ENCODE measurements at places on chromosomes 11 and 22.

DNA sequence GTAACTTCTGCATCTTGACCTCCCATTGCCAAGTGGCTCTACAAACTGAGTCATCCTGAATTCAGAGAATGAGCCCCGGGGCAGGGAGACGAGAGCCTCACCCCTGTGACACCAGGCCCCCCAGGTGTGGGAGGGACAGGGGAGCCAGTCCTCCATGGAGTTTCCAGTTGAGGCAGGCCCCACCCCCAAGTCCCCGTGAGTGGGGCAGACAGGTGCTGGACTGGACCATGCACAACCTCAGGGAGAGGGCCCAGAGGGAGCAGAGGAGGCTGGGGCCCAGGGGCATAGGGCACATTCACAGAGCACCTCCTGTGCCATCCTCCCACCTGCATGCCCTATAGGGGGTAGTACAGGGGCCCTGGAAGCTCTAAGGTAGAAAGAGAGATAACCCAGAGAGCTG lies 180.8 kb downstream of the BRD1 start:
- DNase-seq = no peak

DNA sequence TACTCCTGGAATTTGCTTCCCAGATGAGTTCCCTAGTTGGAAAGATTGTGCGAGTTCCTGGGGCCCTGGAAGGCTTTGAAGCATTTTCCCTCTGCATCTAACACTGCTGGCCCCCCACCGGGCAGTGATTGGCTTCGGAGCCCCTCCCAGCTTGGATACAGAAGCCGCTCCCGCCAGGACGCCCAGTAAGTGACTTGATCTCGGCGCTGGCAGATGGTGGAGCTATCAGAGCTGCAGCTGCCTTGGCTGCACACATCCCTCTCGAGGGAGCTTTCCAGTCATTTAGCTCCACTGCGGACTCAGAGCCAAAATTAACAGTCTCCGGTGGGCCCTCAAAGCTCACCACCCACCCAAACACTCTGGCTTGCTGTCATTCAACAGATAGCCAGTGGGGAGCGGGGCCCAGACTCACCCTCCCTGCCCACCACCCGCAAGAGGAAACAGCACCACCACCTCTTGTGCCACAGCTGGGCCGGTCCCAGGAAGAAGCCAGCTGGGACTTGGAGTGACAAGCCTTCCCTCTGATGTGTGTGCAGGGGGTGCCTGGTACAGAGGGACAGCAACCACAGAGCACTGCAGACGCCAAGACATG lies 162.3 kb downstream of the TRIM29 start:
- DNase-seq = no peak

DNA sequence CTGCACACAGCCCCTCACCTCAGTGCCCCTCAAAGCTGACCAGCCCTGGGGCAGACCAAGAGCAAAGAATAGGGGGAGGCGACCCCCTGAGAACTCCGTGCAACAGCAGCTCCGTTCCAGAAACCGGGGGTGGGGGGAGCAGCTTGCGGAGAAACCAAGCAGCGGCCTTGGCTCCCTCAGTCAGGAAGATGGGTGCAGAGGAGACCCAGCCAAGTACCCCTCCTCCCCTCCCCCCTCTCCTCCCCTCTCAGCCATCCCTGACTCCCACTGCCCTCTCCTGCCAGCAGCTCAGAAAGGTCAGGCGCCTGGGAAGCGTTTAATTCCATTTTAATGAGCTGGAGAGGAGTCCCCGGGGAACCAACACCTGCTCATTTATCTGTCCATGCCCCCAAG lies 78.9 kb downstream of the PDE2A start:
- no peak for DNase-seq

DNA sequence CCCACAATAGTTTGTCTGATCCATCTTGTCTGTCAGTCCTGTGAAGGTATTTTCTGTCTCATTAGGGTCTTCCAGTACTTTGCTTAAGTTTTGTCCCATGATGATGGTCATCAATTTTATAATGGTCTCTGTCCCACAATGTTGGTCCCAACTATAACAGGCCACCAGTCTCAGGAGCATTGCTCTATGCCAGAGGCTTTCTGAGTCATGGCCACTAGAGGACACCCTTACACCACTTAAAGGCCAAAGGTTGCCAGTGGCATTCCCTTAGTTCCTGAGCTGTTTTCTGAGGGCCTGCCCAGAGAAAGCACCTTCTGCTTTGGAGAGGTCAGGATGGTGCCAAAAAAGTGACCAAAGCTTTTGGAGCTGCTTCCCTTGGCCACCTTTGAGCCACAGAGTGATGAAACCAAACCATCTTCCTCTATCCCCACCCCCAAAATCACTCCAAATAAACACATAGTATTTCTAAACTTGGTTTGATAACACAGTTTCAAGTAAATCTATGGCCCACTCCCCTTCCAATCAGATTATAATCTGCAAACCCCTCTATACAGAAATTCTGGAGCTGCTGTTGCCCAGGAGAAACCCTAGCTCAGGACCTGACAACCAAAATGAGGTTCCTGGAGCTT lies 19.3 kb downstream of the EIF3F start:
- DNase-seq = no peak

DNA sequence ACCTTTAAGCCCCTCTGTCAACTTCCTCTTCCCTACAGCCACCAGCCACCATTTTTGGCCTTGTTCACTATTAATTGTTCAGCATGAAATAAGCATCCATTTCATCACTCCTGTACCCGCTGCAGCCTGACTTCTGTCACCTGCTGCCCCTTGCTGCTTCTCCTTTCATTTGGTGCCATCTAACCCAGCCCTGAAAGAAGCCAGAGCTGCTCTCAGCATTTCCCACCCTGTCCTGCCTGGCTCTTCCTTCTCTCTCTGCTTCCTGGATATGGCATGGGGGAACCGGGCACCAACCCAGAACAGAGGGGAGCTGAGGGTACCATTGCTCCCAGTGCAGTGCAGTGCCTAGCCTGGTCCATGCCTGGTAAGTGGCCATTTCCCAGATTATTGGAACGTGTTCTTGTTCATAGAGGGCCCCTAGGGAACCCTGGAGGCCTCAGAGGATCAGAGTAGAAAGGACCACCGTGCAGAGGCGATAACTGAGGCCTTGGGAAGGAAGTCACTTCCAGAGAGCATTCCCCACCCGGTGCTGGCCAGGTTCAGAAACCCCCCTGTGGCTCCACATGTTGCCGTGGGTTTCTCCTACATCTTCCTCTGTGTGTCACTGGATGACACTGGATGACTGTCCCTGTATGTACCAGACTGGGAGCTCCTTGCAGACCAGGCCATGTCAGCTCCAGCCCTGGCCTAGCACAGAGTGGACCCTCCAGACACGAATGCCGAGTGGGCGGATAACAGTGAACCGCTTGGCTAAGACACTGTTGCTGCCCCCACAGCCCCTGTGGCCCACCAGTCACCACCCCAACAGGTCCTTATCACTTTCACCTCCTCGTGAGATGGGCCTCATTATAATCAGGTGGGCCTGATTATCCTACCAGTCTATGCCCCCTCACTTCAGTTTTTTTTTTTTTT lies 4.7 kb downstream of the YDJC start:
- no peak for DNase-seq

GRCh38 chr11:108588287-108588686 lies 5.3 kb downstream of the EXPH5 start:
- no peak for DNase-seq

All from stimulated activated CD8-positive, alpha-beta memory T cell treated with anti-CD3 and anti-CD28 coated beads, Interleukin-2, amount 100 ng/mL, for 1 hour (primary cell).